ENCODE measurements at places on chromosomes 5 and 9. TPM values are rescaled to one million over a fixed set of nuclear protein-coding genes. Genes with fewer than 3 reads are reported as not detected.

DNA sequence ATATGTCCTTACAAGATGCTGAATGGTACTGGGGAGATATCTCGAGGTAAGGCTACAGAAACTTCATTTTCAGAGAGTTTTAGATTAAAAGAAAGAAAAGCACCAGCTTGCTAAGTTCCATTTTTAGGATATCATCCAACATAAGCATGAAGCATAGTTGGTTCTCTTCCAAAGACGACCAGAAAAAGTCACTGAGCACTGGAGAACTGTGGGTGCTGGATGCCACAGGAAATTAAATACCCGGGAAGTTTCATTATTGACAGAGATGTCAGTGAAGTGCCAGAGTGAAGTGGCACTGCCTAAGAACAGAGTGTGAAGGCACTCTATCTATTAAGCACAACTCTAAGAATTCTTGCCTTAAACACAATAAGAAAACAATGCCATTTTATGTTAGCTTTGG, 76.8 kb downstream of the PIK3R1 start:
- DNase-seq = peak; percentile 71

GRCh38 chr9:114282926-114283325, 40.0 kb upstream of the ORM1 start:
- DNase-seq = no peak

IL4 gene
- total RNA-seq = not detected

- no peak for DNase-seq
Observed at GRCh38 chr5:171906066-171906570, 100.3 kb downstream of the FBXW11 start.

DNA sequence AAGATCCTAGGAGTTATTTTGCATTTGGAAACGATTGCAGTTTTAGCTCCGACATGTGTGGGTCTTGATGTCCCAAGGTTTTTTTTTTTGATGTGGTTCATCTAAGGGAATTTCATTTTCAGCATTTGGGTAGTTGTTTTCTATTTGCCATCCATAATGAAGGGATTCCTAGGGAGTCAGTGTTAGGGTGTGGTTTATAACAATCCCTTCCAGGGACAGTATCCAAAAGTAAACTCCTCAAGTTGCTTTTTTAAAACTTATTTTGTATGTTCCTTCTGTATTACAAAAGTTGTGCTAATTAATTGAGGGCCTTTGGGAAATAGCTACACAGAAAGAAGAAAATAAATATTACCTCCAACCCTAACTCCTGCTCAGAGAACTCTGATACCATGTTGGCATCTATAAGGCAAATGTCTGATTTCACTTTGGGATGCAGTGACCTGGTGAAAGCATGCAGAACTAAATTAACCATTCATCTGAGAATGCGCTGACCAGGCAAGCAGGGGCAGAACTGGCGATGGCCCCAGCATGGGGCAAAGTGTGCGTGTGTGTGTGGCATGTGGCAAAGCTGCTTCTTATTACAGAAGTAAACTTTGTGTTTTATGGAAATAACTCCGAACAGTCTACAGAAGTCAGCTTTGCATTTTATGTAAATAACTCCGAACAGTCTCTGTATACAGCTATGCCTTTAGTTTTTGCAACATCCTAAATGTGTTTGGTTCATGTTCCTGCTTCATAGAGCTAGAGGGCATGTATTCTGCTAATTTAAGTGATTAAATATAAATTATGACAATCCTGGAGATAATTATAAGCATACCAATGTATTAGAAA, 237.2 kb downstream of the TRPM3 start:
- no peak for DNase-seq

COL15A1 gene
- 8.0 TPM for total RNA-seq

GRCh38 chr5:115854139-115854538, 12.4 kb downstream of the AP3S1 start:
- no peak for DNase-seq

DNA sequence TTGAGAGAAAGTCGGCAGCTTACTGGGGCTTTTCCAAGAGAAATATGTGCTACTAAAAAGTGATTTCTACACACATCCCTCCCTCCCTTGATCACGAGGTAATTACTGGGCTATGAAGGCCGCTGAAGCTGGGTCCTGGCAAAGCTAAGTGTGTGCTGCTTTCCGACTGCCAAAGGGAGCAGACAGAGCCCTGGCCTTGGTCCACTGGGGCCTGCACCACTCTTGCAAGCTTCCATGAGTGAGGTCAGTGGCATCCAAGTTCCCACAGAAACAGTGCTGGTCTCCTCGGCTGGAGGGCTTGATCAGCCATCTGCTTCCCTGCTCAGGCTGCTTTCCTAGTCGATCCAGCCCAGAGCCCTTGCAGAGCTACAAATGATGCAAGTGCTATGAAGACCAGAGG, 154.8 kb upstream of the LHFPL2 start:
- peak; percentile 28 for DNase-seq

DNA sequence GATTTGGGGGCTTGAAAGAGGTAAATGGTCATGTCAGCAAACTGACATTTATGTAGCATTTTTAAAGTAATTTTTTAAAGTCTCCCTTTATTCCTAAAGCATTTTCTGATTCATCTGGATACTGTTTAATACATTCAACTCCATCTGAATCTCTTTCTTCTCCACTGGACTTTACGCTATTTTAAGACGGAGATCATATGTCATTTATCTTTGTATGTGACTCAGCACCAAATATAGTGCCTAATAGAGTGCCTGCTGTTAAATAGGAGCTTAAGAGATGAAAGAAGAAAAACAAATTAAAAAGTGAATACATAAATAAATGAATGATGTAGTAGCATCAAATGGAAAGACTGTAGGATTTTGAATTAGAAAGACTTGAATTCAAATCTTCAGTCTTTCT, 548.8 kb upstream of the SMC2 start:
- no peak for DNase-seq
